ENCODE measurements at places on chromosomes 11 and 22.
A peak's percentile ranks its signal among the peaks of the same experiment; 100 is the strongest.

DNA sequence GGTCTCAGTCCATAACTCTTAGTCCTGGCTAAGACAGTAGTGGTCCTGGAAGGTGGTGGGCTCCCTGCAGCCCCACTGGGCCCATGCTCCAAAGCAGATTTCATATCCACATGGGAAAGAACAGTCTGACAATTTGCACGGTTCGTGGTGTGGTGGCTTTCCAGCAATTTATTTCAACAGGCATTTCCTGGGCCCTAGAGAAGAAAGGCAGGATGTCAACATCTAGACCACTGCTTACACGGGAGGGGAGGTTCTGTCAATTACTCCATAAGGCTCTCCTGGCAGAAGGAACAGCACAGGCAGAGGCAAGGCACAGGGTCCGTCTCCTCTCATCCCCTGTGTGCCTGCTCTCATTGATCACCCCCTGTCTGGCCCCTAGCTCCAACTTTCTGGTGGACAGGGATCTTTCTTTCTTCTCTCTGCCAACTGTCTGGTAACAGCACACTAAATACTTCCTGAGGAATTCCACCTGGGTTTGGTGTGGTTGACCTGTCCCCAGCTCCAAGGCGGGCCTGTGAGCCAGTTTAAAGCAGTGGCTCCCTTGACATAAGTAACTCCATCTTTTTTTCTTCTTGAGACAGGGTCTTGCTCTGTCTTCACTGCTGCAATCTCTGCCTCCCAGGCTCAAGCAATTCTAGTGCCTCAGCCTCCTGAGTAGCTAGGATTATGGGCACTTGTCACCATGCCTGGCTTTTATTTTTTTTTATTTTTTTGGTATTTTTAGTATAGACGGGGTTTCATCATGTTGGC, 5.1 kb upstream of the A4GALT start:
- DNase-seq = no peak

- DNase-seq = no peak
Observed at GRCh38 chr22:33922349-33922681, 2.0 kb upstream of the LARGE1 start.

GRCh38 chr22:19974268-19974861, 32.7 kb upstream of the TXNRD2 start:
- DNase-seq = no peak

- no peak for DNase-seq
Observed at GRCh38 chr11:1297576-1298473, 11.6 kb downstream of the TOLLIP start.

DNA sequence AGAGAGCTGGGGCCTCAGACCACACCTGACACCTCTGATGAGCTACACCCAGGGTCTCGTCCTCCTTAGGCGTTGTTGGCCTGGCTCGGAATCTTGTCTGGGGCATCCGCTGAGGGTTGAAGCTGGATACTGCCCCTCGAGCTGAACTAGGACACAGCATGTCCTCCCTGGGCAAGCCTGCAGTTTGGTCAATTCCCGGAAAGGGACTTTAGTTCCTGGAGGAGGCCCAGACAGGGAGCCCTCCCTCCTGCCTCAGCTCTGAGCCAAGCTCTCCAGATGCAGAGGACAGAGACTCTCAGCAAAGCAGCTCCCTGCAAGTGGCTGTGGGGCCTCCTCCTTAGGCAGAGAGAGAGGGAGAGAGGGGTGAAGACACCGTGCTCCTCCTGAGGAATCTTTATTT, 4.9 kb downstream of the APOL3 start:
- no peak for DNase-seq

GRCh38 chr22:25142102-25142501, 57.6 kb upstream of the CRYBB3 start:
- DNase-seq = no peak

DNA sequence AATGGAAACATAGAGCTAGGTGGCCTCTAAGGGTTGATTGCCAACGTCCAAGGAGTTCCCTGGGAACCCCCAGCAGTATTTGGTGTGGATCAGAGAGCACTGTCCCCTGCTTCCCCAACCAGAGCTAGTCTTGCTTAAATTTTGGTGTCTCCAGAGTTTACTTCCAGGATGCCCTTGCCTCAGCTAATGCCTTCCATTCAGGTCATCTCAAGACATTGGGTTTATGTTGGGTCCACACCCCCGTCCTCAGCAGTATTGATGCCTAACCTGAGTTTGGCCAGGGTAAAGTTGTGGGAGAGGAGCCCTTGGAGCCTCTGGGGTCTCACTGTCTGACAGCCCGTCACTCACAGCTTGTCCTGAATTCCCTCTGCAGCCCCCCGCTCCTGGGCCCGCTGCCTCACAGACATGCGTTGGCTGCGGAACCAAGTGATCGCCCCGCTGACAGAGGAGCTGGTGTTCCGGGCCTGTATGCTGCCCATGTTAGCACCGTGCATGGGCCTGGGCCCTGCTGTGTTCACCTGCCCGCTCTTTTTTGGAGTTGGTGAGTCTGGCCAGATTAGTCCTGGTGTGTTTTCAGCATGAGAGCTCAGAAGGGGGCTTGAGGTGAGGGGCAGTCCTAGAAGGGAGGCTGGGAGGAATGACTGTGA, 1.4 kb downstream of the RCE1 start:
- DNase-seq = no peak

DNA sequence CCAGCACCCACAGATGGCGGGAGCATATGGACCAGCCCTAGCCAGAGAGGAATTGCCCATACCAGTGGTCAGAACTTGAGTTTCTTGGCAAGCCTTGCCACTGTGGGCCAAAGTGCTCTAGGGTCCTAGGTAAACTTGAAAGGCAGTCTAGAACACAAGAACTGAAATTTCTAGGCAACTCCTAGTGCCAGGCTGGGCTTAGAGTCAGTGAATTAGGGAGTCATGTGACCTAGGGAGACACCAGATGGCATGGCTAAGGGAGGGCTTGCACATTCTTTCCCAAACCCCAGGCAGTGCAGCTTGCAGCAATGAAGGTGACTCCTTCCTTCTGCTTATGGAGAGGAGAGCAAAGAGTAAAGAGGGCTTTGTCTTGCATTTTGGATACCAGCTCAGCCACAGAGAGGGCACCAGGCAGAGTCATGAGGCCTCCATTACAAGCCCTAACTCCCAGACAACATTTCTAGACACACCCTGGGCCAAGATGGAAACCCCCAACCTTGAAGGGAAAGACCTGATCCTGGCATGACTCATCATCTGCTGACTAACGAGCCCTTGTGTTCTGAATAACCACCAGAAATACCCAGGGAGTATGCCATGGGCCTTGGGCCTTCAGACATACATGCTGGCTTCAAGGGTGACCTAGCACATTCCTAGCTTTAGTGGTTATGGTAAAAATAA, 19.2 kb upstream of the OR56A3 start:
- no peak for DNase-seq

- DNase-seq = peak; percentile 46
Observed at GRCh38 chr22:20979243-20979809, 2.8 kb upstream of the LZTR1 start.

GRCh38 chr11:117443266-117444186, 115.9 kb downstream of the CEP164 start:
- DNase-seq = no peak

DNA sequence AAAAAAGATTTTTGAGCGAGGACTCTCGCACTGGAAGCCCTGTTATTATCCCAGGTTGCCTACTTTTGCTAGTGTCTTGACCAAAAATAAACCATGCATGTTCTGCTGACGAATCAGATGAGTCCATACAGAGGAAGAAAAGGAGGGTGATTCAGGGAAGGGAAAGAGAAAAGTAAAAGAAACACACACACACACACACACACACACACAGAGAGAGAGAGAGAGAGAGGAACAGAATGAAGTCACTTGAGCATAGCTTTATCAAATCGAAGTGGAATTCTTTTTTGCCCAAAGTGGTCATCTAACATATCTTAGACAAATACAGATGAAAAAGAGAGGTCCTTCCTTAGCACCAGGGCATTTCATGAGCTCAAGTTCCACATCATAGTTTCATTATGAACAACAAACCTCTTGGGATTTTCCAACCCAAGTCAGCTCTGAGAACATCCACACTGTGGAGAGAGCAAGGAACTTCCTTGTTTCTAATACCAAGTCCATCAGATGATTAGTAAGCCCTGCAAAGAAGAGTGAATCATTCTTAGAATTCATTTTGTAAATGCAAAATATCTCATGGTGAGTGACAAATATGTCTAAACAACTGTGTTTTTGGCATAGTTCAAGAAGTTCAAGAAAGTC, 7.7 kb upstream of the MMP12 start:
- DNase-seq = no peak

DNA sequence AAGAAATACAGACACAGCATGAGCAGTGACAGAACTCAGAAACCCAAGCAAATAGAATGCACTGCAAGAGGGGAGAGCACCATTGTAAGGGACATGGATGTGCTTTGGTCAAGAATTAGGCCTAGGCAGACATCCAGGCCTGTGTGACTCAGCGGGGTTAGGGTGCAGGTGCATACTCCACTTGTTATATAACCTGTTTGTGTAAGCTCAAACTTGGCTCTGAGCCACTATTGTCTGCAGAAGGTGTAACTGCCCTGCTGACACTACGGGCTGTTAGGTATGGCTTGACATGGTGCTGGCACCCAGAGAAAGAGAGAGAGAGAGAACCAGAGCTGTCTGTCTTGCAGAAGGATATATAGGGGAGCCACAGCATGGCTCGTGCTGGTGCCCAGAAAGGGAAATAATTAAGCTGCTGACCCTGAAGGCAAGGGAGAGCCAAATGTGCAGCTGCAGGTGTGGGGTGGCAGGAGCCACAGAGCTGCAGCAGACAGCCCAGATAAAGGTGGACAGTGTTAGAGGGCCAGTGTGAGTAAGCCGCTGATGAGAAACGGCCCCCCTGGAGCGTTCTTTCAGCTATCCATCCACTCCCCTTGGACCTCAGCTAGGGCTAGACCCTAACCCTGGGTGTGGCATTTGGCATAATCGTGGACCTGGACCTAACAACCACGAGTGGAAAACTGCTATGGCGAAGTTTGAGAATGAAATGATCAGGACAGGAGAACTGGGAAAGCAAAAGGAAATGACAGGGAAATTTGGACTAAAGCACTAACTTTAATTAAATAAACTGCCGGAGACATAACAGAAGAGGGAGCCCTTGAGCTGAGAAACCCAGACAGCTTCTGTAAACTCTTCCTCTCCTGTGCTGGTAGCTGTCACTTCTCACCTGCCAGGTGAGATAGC, 253.0 kb upstream of the CCDC179 start:
- DNase-seq = no peak

DNA sequence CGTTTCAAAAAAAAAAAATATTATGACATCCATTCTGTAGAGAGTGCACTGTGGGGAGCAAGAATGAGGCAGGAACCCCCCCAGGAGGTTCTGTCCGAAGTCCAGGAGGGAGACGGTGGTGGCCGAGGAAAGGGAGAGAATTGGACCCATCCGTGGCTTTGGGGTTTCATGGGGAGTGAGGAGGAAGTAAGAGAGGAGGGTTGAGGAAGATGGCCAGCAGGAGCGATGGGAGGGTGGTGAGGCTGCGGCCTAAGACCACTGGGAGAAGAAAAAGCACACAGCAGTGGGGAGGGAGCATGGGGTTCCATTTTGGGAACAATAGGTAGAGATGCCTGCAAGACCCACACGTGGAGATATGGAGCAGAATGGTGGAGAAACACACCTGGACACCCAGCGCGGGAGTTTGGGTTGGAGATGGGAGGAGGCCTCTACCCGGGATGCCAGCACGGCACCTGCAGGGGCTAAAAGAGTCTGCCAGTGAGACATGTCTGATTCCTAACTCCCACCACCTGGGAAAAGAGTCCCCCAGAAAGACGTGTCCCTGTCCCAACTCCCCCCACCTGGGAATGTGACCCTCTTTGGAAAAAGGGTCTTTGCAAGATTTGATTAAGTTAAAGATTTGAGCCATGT, 72.5 kb upstream of the SHANK2 start:
- DNase-seq = no peak

- no peak for DNase-seq
Observed at GRCh38 chr11:126695293-126695692, 305.3 kb downstream of the KIRREL3 start.

DNA sequence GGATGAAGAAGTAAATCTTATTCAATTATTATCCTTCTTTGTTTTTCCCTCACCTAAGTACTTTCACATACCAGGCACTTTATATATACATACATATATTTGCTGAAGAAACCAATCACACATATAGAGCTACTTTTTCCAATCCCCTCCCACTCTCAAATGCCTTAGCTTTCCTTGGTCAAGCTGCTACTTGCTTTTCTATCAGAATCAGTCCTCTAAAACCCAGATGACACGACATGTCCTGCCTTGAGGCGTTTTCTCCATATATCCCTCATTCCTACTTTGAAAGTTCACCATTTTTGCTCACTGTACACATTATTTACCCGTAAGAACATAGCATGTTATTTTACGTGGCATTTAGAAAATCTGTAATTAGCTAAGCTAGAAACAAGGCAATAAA, 5.4 kb downstream of the RAB38 start:
- DNase-seq = no peak

DNA sequence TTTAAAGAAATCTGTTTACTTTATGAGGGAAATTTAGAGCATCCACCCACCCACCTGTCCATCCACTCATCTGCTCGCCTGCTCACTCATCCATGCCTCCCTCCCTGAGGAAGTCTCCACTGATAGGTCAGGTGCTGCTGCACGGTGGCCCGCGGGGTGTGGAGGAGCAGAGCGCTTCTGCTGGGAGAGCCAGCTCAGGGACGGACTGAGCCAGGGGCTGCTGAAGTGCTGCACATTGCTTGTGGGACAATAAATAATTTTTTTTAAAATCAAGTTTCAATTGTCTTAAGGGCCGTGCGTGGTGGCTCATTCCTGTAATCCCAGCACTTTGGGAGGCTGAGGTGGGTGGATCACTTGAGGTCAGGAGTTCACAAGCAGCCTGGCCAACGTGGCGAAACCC, 148.9 kb downstream of the TBC1D22A start:
- no peak for DNase-seq

GRCh38 chr22:24162436-24162835, 18.9 kb upstream of the SUSD2 start:
- no peak for DNase-seq

DNA sequence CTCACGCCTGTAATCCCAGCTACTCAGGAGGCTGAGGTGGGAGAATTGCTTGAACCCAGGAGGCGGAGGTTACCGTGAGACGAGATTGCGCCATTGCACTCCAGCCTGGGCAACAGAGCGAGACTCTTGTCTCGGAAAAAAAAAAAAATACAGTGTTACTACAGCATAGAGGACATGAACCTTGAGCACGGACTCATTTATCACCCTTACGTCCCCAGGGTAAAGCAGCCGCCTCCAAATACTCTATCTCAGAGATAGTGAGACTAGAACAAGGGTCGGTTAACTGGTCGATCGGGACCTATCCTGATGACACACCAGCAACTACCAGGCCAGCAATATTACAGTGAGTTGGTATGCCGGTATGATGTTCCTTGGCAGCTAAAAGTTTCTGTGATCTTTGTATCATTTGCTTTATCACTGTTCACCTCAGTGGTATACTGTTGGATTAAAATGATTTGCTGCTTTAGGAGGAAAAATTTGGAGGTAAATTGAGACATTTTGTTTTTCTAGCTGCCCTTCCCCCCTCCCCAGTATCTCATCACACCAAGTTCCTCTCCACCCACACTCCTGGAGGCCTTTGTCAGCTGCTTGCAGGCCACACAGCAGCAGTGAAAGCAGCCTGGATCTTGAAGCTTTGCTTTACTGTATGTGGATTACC, 7.0 kb upstream of the SIDT2 start:
- no peak for DNase-seq
